ENCODE measurements at places on chromosomes 2 and 18. TPM values are rescaled to one million over a fixed set of nuclear protein-coding genes. Genes with fewer than 3 reads are reported as not detected.
A peak's percentile ranks its signal among the peaks of the same experiment; 100 is the strongest.

TRIM43B gene
- not detected for total RNA-seq

EMILIN1 gene
- 0.75 TPM for total RNA-seq

PKP4 gene
- 32.0 TPM for total RNA-seq

RNF125 gene
- 26.1 TPM for total RNA-seq

INPP1 gene
- total RNA-seq: 13.7 TPM

PIK3C3 gene
- 57.0 TPM for total RNA-seq

ABCG8 gene
- total RNA-seq: not detected

DNA sequence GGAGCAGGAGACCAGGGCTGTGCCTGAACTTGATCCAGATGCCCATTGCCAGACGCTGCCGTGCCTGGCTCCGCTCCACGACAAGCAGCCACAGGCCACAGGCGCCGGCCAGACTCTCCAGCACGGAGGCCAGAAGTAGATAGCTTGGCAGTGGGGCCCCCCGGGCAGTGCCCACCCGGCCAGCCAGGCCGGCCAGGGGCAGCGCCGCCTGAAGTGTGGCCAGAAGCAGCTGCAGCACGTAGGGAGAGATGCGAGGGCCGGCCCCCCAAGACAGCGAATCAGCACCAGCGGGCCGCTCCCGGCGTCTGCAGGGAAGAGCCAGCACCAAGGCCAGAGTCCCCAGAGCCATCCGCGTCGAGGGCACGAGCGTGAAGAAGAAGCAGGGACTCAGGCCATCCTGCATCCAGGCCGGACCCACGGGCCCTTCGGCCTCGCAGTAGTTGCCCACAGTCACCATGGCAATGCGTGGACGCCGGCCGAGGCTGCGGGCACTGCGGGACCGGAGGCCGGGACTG, 484 bp downstream of the ABCB6 start:
- peak overlapping the region; percentile 72 for H3K27ac ChIP-seq
- no peaks in the 10 kb centered on the region for H3K27me3 ChIP-seq
- peak overlapping the region; percentile 76 for H3K4me3 ChIP-seq

DNA sequence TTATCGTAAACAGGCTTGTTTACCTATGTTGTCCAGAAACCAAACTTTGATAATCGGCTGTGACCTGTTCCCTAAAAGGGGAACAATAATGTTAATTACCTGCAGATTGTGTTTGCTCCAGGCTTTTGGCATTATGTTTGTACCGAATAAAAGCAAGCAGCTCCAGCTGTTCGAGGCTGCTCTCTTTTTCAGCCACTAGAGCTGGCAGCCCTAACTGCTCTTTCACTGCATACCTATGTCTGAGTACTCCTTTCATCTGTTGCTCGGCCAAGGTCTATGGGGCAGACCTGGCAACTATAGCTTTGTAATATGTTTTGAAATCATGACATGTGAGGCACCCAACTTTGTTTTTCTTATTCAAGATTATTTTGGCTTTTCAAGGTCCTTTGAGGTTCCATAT, 77.8 kb upstream of the EHBP1 start:
- H3K27ac ChIP-seq: no peak overlapping the region
- no peak for DNase-seq
- no peaks in the 10 kb centered on the region for H3K4me1 ChIP-seq
- no peaks in the 10 kb centered on the region for H3K36me3 ChIP-seq

DNA sequence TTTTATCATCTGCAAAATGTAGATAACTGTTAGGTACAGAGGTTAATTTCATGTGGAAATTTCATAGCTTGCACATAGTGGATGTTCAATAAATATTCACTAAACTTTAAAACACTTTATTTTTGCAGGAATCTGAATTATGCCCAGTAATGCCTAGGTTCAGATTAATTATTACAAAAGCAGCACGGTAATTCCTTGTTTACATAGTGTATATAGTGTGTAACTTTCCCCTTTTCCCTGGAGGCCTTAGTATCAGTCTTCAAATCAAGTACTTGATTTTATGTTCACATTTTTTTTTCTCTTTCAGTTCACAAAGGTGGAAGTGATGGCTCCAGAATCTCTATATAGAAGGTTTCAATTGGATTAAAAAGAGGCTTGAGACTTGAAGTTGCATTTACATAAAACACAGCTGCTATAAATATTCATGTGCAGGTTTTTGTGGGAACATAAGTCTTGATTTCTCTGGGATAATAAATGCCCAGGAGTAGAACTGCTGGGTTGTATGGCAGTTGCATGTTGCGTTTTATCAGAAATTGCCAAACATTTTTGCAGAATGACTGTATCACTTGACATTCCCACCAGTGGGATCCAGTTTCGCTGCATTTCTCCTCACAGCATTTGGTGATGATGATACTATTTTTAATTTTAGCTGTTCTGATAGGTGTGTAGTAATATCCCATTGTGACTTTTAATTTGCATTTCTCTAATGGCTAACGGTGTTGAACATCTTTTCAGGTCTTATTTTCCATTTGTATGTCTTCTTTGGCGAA, 27.6 kb upstream of the LGALSL start:
- H3K4me1 ChIP-seq: no peaks in the 10 kb centered on the region
- no peak overlapping the region for H3K4me3 ChIP-seq
- no peak overlapping the region for H3K27ac ChIP-seq
- no peaks in the 10 kb centered on the region for H3K36me3 ChIP-seq
- H3K27me3 ChIP-seq: peaks cover 32% of the 10 kb centered on the region

DNA sequence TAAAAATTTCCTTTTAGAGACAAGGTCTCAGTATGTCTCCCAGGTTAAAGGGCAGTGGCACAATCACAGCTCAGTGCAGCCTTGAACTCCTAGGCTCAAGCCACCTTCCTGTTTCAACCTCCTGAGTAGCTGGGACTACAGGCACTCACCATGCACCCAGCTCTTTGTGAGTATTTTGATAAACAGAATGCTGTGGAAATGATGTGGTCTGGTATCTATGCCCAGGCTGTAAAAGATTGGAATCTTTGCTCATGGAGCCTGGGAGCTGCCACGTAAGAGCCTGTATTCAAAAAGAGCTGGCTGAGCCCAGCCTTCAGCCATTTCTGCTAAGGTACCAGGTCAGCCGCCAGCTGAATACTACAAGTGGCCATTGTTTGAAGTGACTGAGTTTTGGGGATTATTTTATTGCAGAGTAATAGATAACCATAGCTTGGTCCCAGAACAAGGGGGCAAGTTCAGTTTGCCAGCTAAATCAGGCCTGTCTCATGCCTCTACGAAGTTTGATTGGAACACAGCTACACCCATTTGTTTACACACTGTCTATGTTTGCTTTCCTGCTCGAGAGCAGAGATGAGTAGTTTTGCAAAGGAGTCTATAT, 21.3 kb upstream of the ARL5A start:
- no peak for DNase-seq
- no peak overlapping the region for H3K27ac ChIP-seq
- H3K4me3 ChIP-seq: no peak overlapping the region
- H3K36me3 ChIP-seq: no peaks in the 10 kb centered on the region

- no peak overlapping the region for H3K4me3 ChIP-seq
- DNase-seq: no peak
- H3K4me1 ChIP-seq: peaks cover 63% of the 10 kb centered on the region
- H3K27me3 ChIP-seq: no peaks in the 10 kb centered on the region
Measured at GRCh38 chr2:68791914-68792313, 57.3 kb downstream of the ARHGAP25 start.

DNA sequence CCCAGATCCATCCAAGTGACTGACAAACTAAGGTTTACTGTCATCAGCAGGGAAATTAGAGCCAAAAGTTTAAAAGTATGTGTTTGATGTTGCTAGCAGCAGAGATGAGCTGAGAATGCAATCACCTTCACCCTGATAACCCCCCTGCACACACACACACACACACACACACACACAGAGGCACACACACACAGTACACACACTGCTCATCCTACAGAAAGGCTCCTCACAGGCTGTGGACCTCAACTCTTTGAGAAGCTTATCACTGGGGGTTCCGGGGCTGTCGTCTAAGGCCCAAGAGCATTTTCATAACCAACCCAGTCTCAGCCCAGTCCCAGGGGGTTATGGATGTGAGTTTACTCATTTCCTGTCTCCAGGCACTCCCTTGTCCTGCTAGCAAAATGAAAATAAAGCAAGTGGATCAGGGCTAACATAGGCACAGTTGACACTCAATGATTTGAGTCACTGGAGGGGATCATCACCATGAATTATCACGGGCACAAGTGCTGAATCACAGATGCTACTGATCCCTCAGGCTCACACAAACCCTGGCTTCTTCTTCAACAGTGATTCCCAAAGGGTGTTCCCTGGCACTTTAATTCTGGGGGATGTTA, 76.6 kb downstream of the ALK start:
- H3K4me3 ChIP-seq: no peak overlapping the region
- no peak for DNase-seq
- no peak overlapping the region for H3K27ac ChIP-seq
- no peaks in the 10 kb centered on the region for H3K36me3 ChIP-seq

DNA sequence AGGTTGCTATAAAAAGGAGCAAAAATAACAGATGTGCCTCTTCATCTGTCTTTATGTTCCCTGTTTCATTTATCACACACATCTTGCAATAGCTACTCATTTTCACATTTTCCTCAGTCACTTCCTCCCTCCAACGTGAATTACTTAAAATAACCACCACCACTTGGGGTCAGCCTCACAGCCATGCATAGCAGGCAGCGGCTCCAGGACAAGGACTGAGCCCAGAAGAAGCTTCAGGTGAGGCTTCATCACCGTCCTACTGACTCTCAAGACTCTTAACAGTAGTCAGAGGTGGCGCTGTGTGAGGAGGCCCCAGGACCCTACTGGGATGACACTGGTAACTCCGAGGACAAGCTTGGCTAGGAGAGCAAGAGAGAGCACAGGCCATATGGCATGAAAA, 15.5 kb upstream of the ST8SIA5 start:
- no peak overlapping the region for H3K4me3 ChIP-seq
- no peaks in the 10 kb centered on the region for H3K36me3 ChIP-seq
- H3K27me3 ChIP-seq: peaks cover 11% of the 10 kb centered on the region

DNA sequence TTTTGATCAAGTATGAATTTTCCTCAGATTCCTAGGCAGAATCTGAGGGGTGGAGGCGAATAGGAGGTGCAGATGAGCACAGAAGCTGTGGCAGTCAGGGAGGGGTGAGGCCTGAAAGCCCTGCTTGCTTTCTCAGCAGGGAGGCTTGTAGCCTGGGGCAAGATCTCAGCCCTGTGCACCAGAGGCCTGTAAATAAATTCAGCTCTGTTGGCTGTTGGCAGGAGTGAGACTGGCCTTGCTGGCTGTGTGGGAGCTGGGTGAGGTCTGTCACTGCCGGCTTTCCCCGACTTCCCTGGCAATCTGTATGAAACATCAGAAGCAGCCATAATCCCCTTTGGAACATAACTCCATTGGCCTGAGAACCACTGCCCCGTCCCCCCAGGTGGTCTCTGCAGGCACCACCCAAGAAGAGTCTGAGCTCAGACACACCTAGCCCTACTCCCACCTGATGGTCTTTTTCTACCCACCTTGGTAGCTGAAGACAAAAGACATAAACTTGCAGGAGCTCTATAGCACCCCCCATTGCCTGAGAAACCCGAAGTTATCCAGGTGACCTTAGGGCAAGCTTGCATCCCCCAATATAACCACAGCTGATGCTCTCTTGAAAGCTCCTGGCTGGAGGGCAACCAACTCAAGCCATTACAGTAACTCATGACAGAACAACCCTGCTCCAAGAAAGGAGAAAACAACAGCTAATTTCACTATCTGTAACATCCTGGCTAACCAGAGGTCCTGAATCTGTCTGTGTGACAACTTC, 32.3 kb downstream of the EVA1A start:
- DNase-seq: no peak
- H3K27ac ChIP-seq: no peak overlapping the region
- no peak overlapping the region for H3K4me3 ChIP-seq
- peaks cover 24% of the 10 kb centered on the region for H3K27me3 ChIP-seq
- no peaks in the 10 kb centered on the region for H3K36me3 ChIP-seq
- H3K4me1 ChIP-seq: peaks cover 5% of the 10 kb centered on the region

GRCh38 chr2:25146896-25147295, 21.5 kb downstream of the POMC start:
- DNase-seq: no peak
- H3K4me3 ChIP-seq: no peak overlapping the region
- peaks cover 7% of the 10 kb centered on the region for H3K4me1 ChIP-seq
- H3K27ac ChIP-seq: no peak overlapping the region
- H3K27me3 ChIP-seq: peaks cover 15% of the 10 kb centered on the region

DNA sequence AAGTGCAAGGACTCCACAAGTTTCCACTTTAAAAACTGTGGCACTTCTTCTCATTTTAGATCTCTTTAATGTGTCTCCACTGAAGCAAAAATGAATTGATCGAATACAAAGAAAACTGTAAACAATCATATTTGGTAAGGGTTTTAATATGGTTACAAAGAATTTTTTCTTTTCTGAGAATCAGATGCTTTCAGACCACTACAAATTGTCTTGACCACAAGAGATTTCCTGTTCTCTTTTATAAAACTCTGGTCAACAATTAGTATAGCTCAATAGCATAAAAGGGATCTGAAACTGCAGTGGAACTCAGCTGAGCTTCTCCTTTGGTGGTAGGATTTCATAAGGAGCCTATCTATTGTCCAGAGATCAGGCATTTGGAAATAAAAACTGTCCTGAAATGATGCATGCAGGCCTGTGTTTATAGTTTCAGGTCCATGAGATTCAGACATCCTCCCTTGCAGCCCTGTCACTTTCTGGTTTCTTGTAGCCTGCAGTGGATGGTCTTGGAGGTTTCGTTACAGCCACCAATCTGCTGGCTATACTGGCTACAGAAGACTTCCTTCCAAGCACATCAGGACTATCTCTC, 120.0 kb downstream of the DOCK10 start:
- H3K27me3 ChIP-seq: no peaks in the 10 kb centered on the region
- peak overlapping the region; percentile 41 for H3K4me3 ChIP-seq
- H3K36me3 ChIP-seq: peaks cover 40% of the 10 kb centered on the region
- peaks cover 58% of the 10 kb centered on the region for H3K4me1 ChIP-seq
- no peak for DNase-seq

GRCh38 chr2:173990245-173990644, 25.1 kb upstream of the SP3 start:
- no peak for DNase-seq
- peaks cover 5% of the 10 kb centered on the region for H3K27me3 ChIP-seq
- no peaks in the 10 kb centered on the region for H3K36me3 ChIP-seq
- no peak overlapping the region for H3K27ac ChIP-seq

DNA sequence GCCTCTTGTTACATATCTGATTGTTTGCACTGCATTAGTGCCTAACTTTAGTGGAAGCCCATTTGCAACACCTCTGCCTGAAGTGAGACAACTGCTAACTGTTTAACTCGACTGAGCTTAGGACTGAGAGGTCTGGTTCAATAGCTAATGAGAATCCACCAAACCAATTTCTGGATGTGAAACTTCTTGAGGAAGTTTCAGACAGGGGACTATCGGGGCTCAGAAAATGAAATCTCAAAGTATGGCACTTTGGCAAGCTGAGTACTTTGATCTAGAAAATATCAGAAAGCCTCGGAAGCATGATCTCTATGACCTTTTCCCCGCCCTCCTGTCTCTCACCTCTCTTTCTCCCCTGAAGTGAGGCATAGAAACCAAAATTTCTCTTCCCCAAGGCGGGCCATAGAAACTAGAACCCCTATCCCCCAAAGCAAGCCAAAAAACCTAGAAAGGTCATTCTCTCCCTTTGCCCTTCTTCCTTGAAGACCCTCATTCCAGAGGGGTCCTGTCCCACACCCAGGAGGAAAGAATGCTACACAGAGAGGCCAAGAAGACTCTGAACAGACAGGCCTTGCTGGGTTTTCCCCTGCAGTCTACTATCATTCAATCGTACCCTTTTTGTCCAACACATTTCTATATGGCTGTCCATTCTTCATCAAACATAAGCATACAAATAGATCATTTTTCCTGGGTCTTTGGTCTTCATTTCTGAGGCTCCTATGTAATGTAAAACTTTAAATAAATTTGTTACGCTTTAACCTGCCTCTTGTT, 69.6 kb upstream of the CREB1 start:
- H3K36me3 ChIP-seq: no peaks in the 10 kb centered on the region
- DNase-seq: no peak
- H3K27me3 ChIP-seq: no peaks in the 10 kb centered on the region
- no peak overlapping the region for H3K4me3 ChIP-seq
- no peak overlapping the region for H3K27ac ChIP-seq

All from activated CD8-positive, alpha-beta memory T cell treated with anti-CD3 and anti-CD28 coated beads, Interleukin-2, amount 10 ng/mL, durations not matched to agents 7 days and 5 days (primary cell).